ENCODE measurements at places on chromosomes 1 and 21. TPM values are rescaled to one million over a fixed set of nuclear protein-coding genes. Genes with fewer than 3 reads are reported as not detected.
A peak's percentile ranks its signal among the peaks of the same experiment; 100 is the strongest.

FCER1A gene
- total RNA-seq: 6.5 TPM

CD1E gene
- total RNA-seq: not detected

MYOC gene
- total RNA-seq: not detected

LRRC8D gene
- total RNA-seq: 16.2 TPM

GCSAML gene
- 0.19 TPM for total RNA-seq

IQCC gene
- total RNA-seq: 3.3 TPM

CDC7 gene
- 7.9 TPM for total RNA-seq

NR1I3 gene
- not detected for total RNA-seq

- DNase-seq: no peak
Observed at GRCh38 chr1:230495076-230495475, 68.9 kb upstream of the PGBD5 start.

GRCh38 chr1:68811806-68812205 lies 314.9 kb upstream of the DEPDC1 start:
- DNase-seq: no peak

- no peak for DNase-seq
Observed at GRCh38 chr1:203592156-203592555, 34.5 kb upstream of the ATP2B4 start.

GRCh38 chr21:33036430-33037162 lies 10.9 kb downstream of the OLIG2 start:
- peak; percentile 44 for DNase-seq

DNA sequence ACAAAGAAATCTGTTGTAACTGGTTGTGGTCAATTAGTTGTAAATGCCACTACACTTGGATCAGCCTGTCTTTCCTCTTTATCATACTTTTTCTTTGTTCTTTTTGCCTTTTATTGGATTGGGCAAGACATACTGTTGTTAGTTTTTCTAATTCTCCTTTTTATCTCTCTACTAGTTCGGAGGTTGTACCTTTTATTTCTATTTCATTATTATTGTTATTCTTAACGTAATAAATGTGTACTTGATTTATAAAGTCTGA lies 59.2 kb downstream of the IVNS1ABP start:
- no peak for DNase-seq

GRCh38 chr1:220928320-220928719 lies 49.1 kb downstream of the HLX start:
- DNase-seq: no peak

DNA sequence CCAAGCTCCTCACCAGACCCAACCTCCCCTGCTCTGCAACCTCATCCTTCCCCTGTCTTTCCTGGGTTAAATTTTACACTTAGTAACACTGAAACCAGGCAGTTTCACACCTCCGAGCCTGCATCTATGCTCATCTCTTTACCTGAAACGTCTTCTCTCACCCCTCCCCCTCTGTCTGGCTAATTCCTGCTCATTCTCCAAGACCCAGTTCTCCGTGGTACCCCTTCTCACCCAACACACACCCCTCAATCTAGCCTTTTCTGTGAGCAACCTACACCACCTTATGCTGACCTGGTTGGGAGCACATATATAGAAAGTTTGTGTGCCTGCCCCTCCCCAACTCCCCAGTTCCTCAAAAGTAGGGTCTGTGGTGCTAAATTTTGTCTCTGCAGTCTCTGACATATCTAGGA lies 3.7 kb upstream of the KIAA1614 start:
- DNase-seq: no peak

DNA sequence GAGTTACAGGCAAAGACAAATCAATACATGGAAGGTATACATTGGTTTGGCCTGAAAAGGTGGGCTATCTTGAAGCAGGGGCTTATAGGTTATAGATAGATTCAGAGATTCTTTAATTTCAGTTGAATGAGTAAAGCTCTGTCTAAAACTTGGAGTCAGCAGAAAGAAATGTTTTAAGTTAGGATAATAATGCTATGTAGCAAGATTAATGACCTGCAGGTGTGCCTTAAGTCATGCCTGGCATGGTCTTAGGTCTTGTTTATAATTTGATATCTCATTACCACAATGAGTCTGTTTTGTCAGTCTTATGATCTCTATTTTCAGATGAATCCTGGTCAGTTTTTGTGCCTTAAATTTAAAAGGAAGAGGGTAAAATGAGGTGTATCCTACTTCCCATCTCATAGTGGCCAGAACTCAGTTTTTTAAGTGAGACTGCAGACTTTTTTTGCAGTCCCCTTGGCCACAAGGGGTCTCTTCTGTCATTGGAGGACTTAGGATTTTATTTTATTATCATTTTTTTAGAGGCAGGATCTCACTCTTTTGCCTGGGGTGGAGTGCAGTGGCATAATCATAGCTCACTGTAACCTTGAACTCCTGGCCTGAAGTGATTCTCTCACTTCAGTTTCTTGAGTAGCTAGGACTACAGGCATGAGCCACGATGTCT lies 21.3 kb upstream of the PGBD2 start:
- no peak for DNase-seq

GRCh38 chr1:170770254-170770653 lies 106.3 kb downstream of the PRRX1 start:
- DNase-seq: no peak

DNA sequence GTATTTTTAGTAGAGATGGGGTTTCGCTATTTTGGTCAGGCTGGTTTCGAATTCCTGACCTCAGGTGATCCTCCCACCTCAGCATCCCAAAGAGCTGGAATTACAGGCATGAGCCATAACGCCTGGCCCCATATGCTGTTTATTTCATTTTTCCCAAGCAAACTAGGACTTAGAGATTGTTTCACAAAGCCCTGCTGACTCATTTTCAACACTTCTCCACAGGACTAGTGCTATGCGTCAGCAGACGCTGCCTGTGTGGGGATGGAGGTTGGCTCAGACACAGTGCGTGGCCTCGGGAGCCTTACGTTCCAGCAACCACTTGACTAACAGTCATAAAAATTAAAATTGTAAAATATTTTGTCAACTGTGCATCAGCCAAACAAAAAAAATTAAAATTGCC lies 22.7 kb downstream of the PKNOX1 start:
- no peak for DNase-seq

DNA sequence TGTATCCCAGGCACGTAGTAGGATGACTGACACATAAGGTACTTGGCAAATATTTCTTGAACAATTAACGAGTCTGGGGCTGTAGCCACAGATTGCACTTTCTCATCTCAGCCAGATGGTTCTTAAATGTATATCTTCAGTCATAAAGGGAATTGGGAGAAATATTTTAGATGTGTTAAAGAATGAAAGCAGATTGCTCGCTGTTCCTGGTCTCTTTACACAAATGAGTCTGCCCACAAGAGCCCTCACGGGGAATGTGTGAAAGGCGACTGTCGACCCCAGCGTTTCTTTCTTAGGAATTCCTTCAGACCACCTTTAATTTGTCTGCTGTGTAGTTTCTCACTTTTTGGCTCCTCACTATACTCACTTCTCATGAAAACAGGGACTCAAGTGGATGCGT lies 725 bp downstream of the MT1HL1 start:
- no peak for DNase-seq

DNA sequence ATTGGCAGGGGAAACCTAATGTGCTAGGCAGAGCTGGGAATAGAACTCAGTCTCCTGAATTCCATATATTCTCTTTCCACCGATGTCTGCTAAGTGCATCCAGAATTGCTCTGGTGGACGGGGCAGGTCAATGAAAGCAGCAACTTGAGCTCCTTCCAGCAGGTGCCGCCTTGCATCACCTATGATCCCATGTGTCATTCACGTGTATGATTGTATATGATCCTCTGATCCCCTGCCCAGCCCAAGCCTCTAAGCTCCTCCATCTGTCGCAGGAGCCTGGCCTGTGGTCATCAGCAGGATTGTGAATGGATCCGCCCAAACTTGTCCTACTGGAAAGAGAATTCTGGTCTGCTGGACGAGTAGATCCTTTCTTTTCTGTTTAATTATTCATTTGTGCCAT lies 13.1 kb downstream of the ACTA1 start:
- no peak for DNase-seq

GRCh38 chr1:26545969-26546323 lies 16.4 kb downstream of the RPS6KA1 start:
- DNase-seq: no peak

Measured in natural killer cell (primary cell).